ENCODE measurements at places on chromosomes 3 and 15.
A peak's percentile ranks its signal among the peaks of the same experiment; 100 is the strongest.

DNA sequence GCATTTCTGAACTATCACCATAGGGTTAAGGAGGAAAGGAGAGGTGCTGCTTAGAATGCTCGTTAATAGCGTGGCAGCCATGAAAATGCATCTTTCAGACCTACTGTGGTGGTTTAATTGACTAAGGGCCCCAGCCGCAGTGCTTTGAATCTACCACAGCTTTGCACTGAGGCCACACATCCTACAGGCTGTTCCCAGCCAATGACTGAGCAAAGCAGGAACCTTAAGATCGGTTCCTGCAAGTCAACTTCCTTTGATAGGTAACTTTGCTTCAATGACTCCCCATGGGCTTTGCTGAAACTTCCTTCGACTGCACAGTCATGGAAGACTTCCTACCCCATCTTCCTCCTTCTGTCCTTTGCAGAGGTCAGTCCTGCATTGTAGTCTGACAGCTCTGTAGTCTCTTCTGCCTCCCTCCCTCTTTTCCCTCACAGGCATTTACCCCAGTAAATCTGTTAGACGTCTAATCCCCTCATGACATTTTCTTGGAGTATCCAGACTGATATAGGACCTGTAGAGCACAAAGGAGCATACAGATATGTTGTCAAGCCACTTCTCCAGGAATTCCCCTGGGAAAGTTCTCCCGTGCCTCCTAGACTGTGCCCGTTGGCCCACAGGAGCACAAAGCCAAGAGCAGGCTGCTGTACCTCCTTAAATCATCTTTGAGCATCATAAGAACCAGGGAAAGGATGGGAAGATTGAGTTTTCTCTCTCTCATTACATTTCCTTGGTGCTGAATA, 2.6 kb upstream of the BCL2A1 start:
- no peak for DNase-seq

DNA sequence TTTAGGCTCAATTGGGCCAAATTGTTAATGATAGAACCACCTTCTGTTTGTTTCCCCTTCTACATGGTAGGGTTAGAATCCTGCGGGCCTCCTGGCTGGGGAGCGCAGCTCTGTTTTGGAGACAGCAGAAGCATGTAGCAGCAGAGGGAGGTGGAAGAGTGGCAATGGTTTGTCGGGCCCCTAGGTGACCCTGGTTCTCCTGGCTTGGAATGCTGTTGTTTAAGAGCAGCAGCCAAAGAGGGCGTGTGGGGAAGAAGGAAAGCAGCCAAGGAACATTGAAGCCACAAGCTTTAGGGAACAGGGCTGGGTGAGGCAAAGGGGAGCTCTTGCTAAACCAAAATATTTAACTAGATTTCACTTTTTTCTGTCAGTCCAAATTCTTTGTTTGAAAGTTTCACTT, 213.7 kb upstream of the NR2E3 start:
- DNase-seq = peak; percentile 66

GRCh38 chr3:11272906-11273574, 843 bp downstream of the ATG7 start:
- DNase-seq = no peak

DNA sequence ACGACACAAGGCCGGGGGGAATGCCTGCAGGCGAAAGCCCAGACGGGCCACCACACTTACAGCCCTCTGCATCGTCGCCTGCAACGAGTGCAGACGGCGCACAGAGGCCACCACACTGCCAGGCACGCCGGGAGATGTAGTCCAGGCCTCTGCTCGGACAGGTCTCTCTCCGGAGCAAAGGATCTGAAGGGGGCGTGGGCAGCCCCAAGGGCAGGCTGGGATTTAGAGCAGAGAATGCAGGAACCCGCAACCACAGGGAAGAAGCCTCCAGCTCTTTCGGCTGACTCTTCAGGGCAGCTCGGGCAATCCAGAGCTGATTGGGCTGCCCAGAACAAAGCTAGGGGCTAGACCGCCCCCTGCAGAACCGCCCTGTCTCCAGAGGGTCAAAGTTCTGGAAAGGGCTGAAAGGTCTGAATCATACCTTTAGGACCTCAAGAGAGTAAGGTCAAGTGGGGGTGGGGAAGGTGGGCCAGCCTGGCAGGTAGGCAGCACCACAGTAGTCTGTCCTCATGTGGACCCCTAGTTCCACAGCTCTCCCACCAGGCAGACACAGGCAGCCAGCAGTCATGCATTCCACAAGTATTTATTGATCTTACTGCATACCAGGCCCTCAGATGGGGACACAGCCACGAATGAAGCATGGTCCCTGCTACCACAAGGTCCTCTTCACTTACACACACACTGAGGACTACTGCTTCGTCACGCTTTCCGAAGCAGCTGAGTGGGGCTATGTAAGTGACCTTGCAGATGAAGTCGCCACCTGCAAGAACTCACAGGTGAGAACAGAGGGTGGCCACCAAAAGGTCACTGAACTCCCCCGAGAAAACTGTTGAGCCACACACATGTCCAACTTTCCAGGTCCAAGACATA, at the start of gene AMT:
Gene AMT, minus strand, starts transcription at position 95 of the 870 bp plus-strand sequence. Its CDS starts 23 bp downstream, at position 72.
- DNase-seq = peak; percentile 60

DNA sequence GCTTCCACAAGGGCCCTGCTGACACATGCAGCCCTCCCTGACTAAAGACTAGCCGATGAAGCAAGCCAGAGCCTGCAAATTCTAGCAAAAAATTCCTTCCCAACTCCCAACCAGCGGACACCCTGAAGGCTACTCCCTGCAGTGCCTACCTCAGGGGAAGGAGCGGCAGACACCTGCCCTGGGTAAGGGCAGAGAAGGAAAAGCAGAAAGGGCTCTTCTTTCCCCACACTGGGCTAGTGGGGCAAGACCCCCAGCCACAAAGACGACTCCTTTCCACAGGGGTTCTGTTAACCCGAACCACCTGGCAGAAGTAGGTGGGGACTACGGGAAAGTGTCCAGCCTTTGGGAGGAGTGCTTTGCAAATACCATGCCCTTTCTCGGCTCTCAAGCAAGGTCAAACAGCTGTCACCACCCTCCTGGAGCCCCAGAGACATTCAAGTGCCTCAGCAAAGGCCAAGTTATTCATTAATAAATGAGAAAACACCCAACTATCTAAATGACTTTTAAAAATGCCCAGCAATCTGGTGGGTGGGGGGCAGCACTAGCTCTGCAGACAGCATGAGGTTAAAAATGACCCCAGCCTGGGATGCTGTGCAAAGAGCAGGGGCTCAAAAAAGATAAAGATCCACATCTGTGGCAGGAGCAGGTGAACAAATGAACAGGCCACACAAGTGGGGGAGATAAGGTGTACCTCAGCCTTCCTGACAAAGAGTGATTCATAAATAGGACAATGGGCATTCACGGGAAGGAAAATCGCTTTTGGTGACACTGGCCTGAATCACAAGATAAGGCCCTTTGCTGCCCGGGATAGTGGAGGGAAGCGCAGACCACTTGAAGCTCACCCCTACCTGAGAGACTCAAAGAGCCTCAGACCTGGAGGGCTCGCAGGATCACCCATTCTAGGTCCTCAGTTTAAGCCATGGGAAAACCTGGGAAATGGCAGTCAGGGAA, 33.0 kb downstream of the CCDC12 start:
- no peak for DNase-seq

DNA sequence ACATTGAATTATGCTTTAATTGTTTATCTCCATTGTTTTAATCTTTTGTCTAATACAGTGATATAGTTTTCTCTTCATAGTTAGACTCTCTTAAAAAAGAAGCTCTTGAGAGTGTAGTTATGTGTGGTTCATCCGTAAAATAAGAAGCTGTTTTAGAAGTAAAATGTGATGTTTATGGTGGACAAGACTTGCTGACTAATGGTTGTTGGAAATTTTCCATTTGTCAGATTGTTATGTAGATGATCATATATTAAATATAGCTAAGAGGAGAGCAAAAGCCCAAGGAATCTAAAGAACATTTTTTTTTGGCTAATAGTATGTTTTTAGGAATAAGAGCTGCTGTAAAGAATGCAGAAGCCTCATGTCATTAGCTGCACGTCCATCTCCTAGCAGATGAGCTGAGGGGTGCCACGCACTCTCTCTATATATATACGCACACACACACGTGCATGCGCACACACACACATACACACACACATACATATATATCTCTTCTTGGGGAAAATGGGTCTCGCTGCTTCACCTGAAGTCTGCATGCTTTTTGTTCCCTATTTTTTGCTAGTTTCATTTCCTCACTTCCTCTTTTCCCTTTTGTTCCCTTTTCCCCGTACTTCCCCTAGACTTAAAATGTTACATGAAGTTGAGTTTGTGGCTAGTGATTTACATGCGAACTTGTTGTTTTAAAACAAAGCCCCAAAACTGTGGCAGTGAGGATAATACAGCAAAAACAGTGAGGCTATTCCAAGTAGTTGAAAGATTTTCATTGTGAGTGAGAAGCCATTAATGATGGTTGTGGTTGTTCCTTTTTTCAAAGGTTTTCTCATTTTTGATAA, 107.8 kb downstream of the MBNL1 start:
- DNase-seq = no peak

GRCh38 chr3:84789961-84790360, 168.8 kb upstream of the CADM2 start:
- no peak for DNase-seq

DNA sequence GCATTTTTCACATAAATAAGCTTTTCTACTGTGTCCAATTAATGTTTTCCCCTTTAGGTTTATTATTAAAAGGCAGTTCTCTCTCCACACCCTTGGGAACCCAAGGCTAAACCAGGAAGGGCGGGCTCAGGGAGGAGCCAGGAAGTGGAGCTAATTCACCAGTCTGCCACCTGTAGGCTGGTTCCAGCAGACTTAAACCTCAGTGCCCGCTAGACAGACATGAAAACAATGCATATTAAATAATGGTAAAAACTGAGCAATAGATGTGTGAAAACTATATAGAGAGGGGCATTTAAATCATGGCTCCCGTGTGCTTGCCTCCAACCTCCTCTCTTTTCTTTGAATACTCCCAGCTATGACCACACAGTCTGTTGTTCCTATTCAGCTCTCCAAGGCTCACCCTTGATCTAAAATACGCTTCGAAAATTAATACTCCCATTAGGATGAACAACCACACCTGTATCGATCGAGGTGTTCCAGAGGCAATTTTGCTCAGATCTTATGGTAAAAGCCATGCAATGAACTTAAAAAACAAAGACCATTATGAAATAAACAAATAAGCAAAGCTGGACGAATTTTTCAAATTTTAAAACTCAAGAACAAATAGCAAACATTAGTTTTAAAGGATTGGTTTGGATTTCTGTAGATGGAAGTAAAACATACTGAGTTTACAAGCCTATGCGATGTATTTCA, 253.3 kb downstream of the TJP1 start:
- no peak for DNase-seq

- DNase-seq = no peak
These were observed 2.5 kb upstream of the RFTN1 start for GRCh38 chr3:16515885-16516420.

DNA sequence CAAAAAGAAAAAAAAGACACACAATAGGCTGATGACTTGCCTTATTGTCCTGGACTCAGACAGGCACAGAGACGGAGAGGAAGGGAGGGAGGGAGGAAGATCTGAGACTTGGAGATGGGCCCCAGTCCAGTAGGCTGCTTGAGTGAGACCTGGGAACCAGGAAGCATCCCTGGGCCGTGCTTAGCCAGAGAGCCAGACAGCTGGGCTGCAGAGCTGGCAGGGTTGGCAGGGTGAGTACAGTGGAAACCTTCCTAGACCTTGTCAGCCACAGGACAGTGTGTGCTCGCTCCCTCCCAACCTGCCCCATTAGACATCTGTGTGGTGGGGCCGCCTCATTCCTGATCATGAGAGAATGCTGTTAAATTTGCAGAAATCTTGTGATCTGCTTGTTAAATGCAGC, 107.9 kb upstream of the ALDH1A3 start:
- peak; percentile 49 for DNase-seq

DNA sequence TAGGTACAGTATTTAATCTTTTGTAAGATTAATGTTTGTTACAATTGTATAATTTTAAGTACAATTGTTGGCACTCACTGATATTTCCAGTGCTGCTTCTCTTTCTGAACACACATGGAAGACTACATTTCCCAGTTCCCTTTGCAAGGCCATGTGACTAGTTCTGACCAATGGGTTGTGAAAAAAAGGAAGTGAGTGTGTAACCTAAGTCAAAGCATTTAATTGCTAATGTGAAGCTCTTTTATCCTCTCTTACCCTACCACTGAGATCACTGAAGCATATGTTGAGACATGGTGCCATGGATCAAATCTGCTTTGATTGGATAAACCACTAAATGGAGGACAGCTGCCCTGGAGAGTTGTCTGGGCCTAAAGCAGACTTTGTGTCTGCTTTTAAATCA, 83.9 kb upstream of the PLXND1 start:
- no peak for DNase-seq

GRCh38 chr3:120432150-120432860, 18.5 kb downstream of the FSTL1 start:
- no peak for DNase-seq

GRCh38 chr3:127738192-127738840, 65.6 kb downstream of the ABTB1 start:
- no peak for DNase-seq

GRCh38 chr3:105277656-105278055, 89.1 kb upstream of the ALCAM start:
- no peak for DNase-seq

DNA sequence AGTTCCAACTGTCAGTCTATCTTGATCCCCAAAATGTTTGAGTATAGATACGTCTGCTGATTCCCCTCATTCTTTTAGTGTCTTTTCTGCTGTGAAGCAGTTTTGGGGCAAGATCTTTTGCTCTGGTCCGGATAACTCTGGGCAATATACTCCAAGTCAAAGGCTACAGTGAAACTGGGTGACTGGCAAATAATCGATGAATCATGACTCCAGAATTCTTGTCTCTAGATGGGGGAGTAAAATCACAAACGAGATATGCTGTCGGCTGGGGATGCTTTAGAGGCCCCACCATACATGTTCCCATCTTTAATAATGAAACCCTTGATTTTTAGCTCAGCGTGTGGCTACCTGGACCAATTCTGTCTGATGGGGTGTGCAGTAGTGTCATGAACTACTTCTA, 76.5 kb downstream of the KLF13 start:
- no peak for DNase-seq

GRCh38 chr15:98835876-98836275, 171.7 kb downstream of the PGPEP1L start:
- DNase-seq = no peak

DNA sequence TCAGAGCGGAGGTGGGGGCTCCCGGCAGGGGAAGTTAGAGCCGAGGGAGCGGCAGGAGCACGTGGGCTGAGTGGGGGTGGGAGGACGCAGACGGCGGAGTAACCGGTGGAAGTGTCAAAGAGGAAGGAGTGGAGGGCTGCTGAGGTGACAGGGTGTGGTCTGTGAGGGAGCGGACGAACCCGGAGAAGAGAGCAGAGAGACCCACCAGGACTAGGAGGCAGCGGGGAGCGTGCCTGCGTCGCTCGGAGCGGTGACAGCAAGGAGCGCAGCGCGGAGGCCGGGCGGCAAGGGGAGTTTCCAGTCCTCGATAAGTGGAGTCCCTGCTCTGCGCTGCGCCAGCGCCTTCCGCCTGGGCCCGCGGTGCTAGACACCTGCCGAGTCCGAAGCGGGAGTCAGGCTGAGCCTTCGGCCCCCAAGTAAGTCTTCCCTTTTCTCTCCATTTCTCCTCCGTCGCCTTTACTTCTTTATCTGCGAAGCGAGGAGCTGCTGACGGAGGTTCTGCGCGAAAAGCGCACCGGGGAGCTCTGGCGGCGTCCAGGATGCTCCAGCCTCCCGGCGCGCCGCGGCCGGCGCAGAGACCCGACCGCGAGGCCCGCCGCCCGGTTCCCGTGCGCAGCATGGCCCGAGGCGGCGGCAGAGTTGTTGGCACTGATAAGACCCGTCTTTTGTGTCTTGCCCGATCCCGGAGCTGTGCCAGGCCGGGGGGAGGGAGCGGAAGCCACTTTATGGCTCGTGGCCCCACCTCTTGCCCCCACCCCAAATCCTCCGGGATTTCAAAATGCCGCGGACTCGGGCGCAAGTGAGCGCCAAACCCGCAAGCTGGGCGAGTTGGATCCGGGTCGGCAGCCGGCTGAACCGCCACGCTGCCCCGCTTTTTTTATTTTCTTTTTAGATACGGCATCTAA, 533.0 kb upstream of the SEMA6D start:
- peak; percentile 56 for DNase-seq

All from psoas muscle (tissue), 8 donors.